Testis (tissue), 5 donors: ENCODE measurements at places on chromosomes 2 and 18. TPM values are rescaled to one million over a fixed set of nuclear protein-coding genes. Genes with fewer than 3 reads are reported as not detected.

Gene MC2R
- 0.24 TPM for polyA plus RNA-seq

Gene CIB4
- 30.6 TPM for polyA plus RNA-seq

Gene CD8A
- 2.9 TPM for polyA plus RNA-seq

Gene POTEE
- 6.5 TPM for polyA plus RNA-seq

Gene ATP6V1C2
- 3.6 TPM for polyA plus RNA-seq

Gene WNT10A
- 2.1 TPM for polyA plus RNA-seq

Gene NCKAP5
- 3.0 TPM for polyA plus RNA-seq

Gene PKDCC
- polyA plus RNA-seq: 121 TPM

Gene LIMS4
- polyA plus RNA-seq: 4.7 TPM

Gene DTYMK
- polyA plus RNA-seq: 16.4 TPM

Gene POTEC
- 10.8 TPM for polyA plus RNA-seq

Gene RGPD3
- 5.3 TPM for polyA plus RNA-seq

Gene SERPINB5
- 15.6 TPM for polyA plus RNA-seq

Gene PREB
- 62.4 TPM for polyA plus RNA-seq

Gene ROCK1
- 9.6 TPM for polyA plus RNA-seq

Gene ITGB6
- polyA plus RNA-seq: 0.18 TPM

Gene STARD6
- polyA plus RNA-seq: 42.6 TPM

Gene ATP8B1
- polyA plus RNA-seq: 3.0 TPM

Gene SP110
- polyA plus RNA-seq: 7.5 TPM

Gene RAB6D
- polyA plus RNA-seq: 1.3 TPM

Gene ITPRIPL1
- polyA plus RNA-seq: 57.9 TPM

Gene PPP4R3B
- polyA plus RNA-seq: 51.3 TPM

Gene SLC19A3
- polyA plus RNA-seq: 0.79 TPM

Gene NEMP2
- polyA plus RNA-seq: 32.0 TPM

Gene EFHD1
- polyA plus RNA-seq: 51.5 TPM

Gene SP100
- 15.2 TPM for polyA plus RNA-seq

Gene TTLL4
- 141 TPM for polyA plus RNA-seq

Gene TTC31
- 19.6 TPM for polyA plus RNA-seq

Gene RND3
- 5.0 TPM for polyA plus RNA-seq

Gene IAH1
- 208 TPM for polyA plus RNA-seq

Gene DCC
- polyA plus RNA-seq: 42.1 TPM

Gene POU3F3
- polyA plus RNA-seq: 0.96 TPM

Gene KCNIP3
- polyA plus RNA-seq: 23.9 TPM

Gene CCDC150
- 22.7 TPM for polyA plus RNA-seq

Gene SERPINB12
- 1.1 TPM for polyA plus RNA-seq

Gene RUFY4
- 0.17 TPM for polyA plus RNA-seq

Gene GNAL
- polyA plus RNA-seq: 11.6 TPM

Gene UGP2
- polyA plus RNA-seq: 70.3 TPM

Gene IGFBP5
- 228 TPM for polyA plus RNA-seq

Gene IL1A
- 15.8 TPM for polyA plus RNA-seq

Gene DSG4
- 0.83 TPM for polyA plus RNA-seq

Gene MYOM1
- 16.9 TPM for polyA plus RNA-seq

Gene CRYGD
- polyA plus RNA-seq: 2.5 TPM

Gene NEB
- 18.6 TPM for polyA plus RNA-seq
